ENCODE measurements at places on chromosomes 4 and X. TPM values are rescaled to one million over a fixed set of nuclear protein-coding genes. Genes with fewer than 3 reads are reported as not detected.

- no peak for DNase-seq
Observed at GRCh38 chrX:31580227-31580626, 508.4 kb upstream of the FTHL17 start.

- DNase-seq, result no peak
Observed at GRCh38 chrX:137166591-137166990, 132.8 kb upstream of the GPR101 start.

CNGA1 gene
- total RNA-seq, result not detected

- no peak for DNase-seq
Observed at GRCh38 chrX:107054978-107055377, 55.0 kb upstream of the MORC4 start.

SPRY1 gene
- total RNA-seq, result 44.2 TPM

DNA sequence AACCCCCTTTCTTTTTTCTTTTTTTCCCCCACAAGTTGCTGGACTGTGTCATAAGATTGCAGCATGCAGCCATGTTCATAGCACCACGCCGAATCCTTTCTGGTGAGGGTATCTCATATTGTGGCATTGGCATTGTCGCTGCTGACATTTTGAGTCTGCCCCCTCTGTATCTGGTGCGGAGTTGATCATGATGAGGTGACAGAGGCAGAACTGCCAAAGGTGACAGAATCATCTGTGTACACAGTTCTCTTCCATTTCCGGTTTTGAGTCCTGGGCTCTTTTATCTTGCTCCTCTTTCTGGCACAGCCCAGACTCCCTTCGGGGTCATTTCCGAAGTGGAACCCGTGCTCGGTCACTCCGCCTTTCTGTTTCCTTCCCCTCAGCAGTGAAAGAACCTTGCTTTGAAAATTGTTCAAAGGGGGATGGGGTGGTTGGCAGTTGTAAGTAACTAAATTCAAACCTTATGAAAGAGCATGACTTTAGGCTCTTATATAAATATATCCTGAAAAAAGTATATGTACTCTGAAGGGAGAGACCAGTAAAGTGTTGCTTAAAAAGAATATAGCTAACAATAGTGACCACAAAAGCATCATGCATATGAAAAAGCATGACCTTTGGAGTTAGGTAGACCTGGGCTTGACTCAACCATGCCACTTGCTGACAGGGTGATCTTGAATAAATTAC lies 55.0 kb upstream of the BMP2K start:
- DNase-seq, result no peak

DNA sequence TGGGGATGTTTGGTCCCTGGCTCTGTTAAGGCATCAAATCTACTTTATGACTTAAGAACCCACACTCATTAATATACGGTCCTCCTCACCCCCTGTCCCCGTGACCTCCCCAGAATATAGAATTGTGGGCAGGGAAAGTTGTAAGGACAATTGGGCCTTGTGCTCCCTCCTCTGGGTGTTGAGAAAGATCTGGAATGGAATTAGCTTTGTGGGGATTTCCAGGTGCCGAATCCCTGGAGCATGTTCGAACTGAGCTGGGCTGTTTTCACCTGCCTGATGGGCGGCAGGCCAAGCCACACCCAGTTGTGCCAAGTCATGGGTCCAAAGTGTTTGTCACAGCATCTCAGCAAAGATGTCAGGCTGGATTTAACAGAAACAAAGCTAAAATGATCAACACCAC lies 349.3 kb upstream of the KLF3 start:
- no peak for DNase-seq

DNA sequence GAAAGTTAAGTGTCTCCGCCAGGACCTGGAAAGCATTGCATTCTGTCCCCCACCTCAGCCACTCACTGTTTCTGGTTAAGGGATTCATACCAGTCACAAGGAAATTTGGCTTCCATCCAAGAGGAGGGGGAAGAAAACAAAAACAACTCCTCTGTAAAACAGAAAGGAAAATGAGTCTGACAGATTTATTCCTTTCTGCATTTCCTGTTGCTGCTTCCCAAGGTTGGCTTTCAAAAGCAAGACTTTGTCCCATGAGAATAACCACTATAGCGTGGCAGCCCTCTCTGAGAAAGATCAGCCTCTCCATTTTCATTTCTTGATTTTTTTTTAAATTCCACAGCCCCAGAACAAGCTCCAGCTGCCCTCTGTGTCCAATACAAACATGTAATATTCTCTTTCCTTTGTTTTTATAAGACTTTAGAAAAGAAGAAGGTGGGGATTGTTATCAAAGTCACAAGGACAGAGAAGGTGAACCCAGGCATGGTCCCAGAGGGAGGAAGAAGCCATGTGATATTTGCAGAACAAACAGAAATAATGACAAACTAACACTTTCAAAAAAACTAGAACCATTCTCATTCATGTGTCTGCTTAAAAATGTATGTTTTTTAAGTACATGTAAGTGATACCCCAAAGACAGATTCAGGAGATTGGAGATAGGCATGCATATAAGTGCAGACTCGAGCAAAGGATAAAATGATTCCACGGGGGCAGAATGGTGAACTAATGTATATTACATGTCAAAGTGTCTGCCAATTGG lies 90.7 kb upstream of the DCLK2 start:
- DNase-seq, result peak; percentile 38

CXCL11 gene
- not detected for total RNA-seq

DNA sequence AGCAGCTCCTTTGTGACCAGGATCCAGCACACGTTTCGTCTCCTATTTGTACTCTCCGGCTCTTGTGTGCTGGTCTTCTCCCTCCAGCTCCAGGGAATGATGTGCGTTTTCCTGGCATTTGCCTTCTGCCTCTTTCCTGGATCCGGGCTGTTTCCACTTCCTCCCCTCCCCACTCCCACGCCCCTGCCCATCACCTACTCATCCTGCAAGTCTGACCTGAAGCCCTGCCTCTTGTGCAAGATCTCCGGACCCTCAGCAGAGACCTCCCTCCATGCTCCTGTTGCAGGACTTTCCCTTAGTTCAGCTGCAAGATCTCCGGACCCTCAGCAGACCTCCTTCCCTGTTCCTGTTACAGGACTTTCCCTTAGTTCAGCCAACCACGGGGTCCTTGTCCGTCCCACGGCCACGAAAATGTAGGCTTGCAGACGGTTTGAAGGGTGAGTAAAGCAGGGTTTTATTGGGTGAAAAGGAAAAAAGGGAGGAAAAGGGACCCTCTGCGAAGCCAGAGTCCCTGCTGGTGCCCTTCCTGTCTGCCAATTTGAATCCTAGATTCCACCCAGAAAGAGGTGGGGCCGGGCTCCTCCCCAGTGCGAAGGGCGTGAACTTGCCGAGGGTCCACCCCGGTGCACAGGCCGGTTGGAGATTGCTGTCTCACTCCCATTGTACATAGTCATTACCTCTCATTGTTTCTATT lies 74.4 kb upstream of the IRF2 start:
- DNase-seq, result no peak

- DNase-seq, result peak; percentile 46
Observed at GRCh38 chr4:94127707-94128328, 79.8 kb upstream of the SMARCAD1 start.

- no peak for DNase-seq
Observed at GRCh38 chr4:25307596-25307995, 5.0 kb upstream of the ZCCHC4 start.

DNA sequence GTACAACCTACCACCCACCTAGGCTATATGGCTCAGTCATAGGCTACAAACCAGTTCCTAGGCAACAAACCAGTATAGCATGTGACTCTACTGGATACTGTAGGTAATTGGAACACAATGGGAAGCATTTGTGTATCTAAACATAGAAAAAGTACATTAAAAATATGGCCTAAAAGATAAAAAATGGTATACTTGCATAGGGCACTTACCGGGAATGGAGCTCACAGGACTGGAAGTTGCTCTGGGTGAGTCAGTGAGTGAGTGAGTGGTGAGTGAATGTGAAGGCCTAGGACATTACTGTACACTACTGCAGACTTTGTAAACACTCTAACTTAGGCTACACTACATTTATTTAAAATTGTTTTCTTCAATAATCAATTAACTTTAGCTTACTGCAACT lies 139.2 kb upstream of the RBPJ start:
- no peak for DNase-seq

WNK3 gene
- 10.5 TPM for total RNA-seq

HPGDS gene
- total RNA-seq, result not detected

DNA sequence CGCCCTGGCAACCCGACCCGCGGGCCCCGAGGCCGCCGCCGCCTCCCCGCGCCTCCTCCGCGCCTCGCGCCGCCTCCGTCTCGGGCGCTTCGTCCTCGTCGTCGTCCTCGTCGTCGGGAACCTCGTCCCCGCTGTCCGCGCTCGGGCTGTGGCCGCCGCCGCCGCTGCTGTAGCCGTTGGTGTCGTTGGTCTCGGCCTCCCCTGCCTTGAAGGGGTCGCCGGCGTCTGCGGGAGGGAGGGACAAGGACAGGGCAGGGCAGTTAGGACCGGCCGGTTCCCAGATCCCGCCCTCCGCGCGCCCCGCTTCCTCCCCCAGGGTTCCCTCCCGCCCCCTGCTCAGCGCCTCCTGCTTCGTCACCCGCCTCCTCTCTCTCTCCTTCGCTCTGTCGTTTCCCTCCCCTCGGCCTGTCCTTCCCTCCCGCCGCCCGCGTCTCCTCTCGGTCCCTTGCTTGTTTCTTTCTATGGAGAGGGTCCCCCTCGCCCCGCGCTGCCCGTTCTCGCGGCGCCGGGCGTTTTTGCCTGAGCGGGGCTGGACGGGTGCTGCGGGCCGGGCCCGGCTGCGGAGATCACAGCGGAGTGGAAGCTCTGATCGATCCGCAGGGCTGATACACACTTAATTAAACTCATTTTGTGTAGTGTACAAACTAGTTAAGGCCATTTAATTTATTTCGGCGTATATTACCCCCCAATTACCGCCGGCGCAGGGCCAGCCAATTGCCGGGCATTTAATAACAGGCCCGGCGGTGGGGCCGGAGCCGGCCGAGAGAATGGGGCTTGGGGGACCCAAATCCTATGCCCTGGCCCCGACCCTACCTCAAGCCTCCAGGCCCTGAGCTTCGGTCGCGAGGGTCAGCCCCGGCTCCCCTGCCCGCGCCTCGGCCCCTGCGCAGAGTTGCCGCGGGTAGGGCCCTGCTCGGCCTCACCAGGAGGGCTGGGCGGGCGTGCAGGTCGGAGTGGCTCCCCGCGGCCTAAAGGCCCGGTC lies 2.4 kb downstream of the NKX1-1 start:
- no peak for DNase-seq

PDLIM3 gene
- 3.0 TPM for total RNA-seq

DNA sequence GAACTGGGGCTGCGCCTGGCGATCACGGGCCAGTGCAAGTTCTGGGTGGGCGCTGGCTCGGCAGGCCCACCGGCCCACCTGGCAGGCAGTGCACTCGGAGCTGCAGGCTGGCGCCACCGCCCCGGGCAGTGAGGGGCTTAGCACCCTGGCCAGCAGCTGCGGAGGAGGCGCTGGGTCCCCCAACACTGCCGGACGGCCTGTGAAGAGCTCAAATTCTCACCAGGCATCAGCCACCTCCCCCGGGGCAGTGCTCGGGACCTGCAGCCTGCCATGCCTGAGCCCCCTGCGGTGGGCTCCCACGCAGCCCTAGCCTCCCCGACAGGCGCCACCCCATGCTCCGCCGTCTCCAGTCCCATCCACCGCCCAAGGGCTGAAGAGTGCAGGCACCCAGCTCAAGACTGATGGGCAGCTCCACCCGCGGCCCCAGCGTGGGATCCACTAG lies 7.1 kb upstream of the ZNF330 start:
- no peak for DNase-seq

- DNase-seq, result no peak
Observed at GRCh38 chrX:10569946-10570345, 50.4 kb downstream of the MID1 start.

- DNase-seq, result peak; percentile 47
Observed at GRCh38 chrX:154596290-154596929, 11.5 kb downstream of the CTAG1A start.

GRCh38 chr4:69075061-69075792 lies 21.0 kb upstream of the UGT2B7 start:
- DNase-seq, result no peak

- peak; percentile 23 for DNase-seq
Observed at GRCh38 chrX:14801136-14801535, 71.7 kb downstream of the FANCB start.

EDA2R gene
- total RNA-seq, result 9.2 TPM

USP17L20 gene
- not detected for total RNA-seq

DNA sequence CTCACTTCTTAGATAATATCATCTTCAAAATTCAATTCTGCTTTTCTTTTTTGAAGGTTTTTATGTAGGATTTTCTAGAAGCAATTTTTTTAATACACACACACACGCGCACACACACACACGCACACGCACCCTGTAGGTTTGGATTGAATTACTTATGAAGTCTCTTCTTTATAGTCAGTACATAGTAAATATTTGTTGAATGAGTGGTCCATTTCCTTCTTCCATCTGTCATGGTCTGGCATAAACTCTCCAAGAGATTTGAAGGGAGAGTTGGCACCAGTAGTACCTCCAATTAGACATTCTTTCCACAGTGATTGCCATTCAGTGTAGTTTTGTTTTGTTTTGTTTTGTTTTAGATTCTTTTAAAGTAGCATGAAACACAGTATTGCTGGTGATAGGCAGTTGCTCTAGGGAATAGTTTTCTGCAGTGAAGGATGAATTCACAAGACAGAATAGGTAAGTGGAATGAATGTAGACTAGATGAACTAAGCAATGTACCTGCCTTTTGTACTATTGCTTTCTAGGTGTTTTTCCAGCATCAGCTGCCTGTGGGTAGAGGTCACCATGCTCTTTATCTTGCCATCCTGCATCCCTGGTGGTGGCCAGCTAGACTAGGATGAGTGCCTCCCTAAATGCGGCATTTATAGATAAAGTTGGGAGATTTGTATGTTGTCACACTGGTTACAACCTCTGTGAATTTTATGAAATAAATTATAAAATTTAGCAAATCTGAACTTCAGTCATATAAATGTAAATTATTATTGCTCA lies 20.5 kb downstream of the PDLIM5 start:
- peak; percentile 80 for DNase-seq

DNA sequence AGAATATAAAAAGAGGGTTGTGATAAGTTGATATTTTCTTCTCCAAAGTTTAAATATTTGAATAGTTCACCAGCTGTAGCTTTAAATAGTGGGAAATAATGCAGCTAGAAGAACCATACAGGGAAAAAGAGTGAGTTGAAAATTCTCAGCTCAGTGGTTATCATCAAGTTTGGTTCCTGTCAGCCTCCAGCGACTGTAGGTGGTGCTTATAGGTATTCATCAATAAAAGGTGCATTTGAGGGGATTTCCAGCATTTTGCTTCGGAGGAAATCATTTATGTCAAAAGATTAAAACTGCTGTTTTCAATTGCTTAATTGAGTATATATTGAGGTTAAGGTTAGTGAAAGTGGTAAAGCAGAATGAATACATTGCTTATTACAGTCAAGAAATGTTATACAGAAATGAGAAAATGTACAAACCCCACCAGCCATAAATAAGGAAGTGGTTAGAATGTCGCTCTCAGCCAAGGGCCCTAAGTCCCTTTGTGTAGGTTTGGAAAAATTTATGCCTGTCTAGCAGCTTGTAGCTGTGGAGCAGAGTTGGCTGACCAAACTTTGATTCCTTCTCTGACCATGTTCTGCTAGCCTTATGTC lies 532.9 kb upstream of the FTHL17 start:
- DNase-seq, result no peak

CXCL10 gene
- total RNA-seq, result not detected

RHOXF2 gene
- total RNA-seq, result not detected

GRCh38 chr4:72507167-72507566 lies 61.9 kb downstream of the ADAMTS3 start:
- peak; percentile 39 for DNase-seq

ARR3 gene
- not detected for total RNA-seq

Measured in fibroblast of the aortic adventitia (primary cell).